ENCODE measurements at places on chromosomes 4 and X.

DNA sequence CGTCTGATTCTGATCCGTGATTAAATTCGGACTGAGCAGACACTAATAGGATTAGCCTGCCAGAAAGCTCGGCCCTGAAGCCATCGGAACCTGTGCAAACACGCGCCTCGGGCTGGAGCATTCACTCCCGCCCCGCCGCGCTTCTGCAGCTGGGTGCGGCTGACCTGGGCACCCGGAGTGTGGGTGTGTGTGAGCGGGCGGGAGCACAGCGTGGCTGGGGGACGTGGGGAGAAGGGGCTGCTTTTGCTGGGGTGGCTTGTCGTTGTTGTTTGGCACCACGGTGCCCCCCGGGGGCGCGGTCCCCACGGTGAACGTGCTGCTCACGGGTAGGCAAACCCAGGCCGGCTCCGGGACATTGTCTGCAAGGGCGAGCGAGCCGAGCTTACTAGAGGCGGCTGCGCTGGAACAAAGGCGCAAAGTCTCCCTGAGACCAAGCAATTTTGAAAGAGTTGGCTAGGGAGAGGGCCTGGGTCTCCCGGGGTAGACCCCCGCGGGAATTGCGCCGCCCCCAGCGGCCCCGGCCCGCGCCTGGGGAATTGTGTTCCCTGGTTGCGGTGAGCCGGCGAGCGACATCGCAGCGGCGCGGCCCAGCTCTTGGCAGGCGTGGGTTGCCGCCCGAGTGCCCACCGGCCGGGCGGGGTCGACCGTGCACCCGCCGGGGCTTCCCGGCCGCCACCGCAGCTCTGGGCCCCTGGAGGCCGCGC is 1.4 kb downstream of the MAMLD1 start:
- no peak for DNase-seq

GRCh38 chr4:7698584-7698983 is 241.1 kb downstream of the AFAP1 start:
- no peak for DNase-seq

- peak; percentile 93 for DNase-seq
Observed at GRCh38 chr4:147103403-147103946, 157.8 kb upstream of the TTC29 start.

- no peak for DNase-seq
Observed at GRCh38 chrX:112840382-112841113, at the start of gene AMOT. Gene AMOT (minus strand): TSS chrX:112840831. CDS start chrX:112823126, 17,705 bp downstream.

GRCh38 chrX:154987940-154988339 is 34.6 kb downstream of the F8 start:
- DNase-seq: no peak

- DNase-seq: no peak
Observed at GRCh38 chrX:45233531-45233930, 32.9 kb upstream of the DIPK2B start.
